ENCODE measurements at places on chromosomes 16 and 17.

GRCh38 chr17:35709874-35710273 is 21.6 kb upstream of the RASL10B start:
- DNase-seq, result no peak

DNA sequence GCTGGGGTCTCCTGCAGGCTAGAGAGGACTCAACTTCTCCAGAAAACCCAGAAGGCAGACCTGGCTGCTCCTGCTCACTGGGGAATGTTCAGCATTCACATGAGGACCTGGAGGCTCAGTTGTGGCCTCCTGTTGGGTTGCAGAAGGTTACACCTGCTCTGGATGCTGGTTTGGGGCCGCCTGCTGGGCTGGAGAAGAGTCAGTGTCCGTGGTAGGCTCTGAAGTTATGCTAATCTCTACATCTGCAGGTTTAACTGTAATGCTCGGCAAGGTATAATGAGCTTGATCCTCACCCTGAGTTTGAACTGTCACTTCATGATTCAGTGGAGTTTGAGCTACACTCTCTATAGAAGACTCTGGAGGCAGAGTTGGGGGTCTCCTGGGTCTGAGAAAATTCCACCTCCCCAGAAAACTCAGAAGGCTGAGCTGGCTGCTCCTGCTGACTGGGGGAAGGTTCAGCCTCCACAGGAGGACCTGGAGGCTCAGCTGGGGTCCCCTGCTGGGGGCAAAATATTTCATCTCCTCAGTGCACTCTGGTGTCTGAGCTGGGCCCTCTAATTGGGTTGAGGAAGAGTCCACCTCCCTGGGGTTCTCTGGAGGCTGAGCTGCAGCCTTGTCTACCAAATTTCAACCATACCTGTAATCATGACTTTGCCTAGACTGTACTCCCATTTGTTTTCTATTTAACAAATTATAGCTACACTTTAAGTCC is 23.5 kb downstream of the RDM1 start:
- no peak for DNase-seq

DNA sequence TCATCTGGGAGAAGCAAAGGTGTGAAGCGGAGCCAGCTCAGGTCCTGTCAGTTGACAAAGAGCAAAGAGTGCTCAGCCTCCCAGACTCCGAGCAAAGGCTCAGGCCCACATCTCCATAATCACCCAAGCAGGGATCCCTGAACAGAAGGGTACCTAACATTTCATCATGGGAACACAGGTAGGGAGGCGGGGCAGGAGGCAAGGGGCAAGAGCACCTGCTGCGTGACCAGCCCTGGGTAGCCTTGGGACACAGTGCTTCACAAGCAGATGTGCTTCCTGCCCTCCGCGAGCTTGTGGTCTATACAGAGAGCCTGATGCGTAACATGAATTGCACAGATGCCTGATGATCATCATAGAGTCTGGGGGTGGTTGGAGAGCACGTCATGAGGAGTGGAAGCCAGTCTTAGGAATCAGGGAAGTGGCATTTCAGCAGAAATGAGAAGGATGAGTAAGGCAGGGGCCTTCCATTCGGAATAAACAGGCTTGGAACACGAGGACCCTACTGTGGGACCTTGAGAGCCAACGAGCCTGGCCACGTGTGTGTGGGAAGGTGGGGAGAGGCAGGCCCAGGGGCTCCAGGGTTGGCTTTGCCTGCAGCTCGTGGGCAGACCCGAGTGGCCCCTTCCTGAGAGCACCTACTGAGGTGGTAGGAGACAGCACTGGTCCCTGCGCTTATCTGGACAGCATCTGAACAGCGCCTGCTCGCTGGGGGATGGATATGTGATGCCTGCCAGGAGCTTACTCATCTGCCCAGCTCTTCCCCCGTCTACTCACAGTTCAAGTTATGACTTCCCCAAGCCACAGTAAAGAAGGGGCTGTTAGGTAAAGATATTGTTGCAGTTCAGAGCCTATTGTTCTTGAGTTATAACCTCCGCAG is 125.8 kb downstream of the CCDC182 start:
- no peak for DNase-seq

DNA sequence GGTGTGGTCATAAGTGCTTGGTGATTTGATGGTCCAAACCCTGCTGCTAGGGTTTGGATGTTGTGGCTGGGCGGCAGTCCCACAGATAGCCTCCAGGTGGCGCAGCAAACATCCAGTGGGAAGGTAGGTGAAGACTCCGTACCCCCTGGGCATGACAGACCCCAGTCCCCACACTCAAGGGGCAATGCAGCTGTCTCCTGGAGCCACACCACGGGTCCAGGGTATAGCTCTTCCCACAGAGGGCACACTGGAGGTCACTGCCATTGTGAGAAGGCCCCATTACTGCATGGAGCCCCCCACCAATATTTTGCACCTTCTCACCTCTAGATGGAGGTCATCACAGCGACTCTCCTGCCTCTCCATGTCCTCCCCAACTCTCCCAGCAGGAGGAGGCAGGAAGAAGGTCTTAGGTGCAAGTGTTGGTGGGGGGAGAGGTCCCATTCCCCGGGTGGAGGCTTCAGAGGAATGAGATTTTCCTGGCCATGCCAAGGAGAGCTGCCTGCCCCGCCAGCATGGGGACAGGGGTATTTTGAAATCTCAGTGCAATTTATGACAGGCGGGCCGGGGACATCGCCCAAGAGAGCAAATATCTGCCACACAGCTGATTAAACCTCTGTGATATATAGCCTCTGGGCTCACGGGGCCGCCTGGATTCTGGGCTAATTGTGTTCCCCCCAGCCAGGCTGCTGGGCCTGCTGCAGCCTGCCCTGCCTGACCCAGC is 17.1 kb upstream of the C17orf113 start:
- DNase-seq, result no peak

- no peak for DNase-seq
These were observed 615.3 kb downstream of the TOX3 start for GRCh38 chr16:51931653-51932052.

GRCh38 chr16:73337373-73338296 is 289.7 kb upstream of the ZFHX3 start:
- no peak for DNase-seq
